ENCODE measurements at places on chromosomes 3 and 15.

DNA sequence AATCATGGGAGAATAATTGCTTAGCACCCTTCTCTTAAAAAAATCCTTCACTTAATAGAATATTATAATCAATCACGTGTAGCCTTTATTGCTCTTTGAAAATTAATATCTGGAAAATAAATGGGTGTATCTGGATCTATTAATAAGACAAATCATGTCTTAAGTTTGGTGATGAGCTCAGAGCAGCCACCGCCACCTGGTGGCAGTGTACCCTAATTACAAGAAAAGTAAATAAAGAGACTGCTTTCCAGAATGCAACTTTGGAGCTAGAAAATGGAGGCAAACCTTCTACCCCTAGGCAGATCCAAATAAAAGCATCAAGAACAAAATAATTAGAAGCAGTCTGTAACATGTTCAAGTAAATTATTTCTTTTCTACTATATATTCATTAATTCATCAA is 43.5 kb downstream of the EPHB1 start:
- DNase-seq, result no peak

- DNase-seq, result no peak
Observed at GRCh38 chr3:196686436-196686835, 25.6 kb downstream of the CEP19 start.

GRCh38 chr15:35530698-35531097 is 15.3 kb downstream of the DPH6 start:
- DNase-seq, result no peak

- DNase-seq, result no peak
Observed at GRCh38 chr3:183265834-183266417, 12.9 kb downstream of the B3GNT5 start.

- DNase-seq, result peak; percentile 27
Observed at GRCh38 chr3:58237941-58238681, 519 bp downstream of the ABHD6 start.

DNA sequence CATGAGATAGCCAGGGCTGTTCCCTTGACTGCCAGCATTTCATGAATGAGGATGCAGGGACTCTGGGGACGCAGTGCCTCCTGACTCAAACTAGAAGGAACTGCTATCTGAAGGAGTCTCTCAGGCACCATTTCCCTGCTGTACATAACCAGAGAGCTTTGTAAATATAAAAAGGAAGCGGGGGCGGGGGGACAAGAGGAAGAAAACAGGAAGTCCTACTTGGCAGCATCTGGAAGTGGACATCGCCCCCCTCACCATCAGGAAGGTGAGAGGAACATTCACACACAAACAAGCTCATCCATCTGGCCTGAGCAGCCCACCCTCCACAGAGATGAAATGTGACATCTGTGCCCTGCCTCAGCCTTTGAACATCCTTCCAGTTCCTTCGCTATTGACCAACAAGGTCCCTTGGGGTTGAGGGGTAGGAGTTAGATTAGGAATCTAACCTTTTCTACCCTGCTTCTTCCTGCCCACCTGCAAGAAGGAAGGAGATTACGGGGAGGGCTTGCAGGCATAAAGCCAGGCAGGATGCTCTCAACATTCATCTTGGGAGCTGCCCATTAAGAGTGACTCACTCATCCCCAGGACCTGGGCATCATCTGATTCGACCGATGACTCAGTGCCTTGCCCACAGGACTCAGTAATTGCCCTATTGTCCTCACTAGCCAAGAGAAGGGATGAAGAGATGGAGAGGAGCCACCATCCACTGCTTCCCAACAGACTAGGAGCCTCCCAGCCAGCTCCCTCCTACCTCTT is 31.9 kb downstream of the SH3BP5 start:
- no peak for DNase-seq

DNA sequence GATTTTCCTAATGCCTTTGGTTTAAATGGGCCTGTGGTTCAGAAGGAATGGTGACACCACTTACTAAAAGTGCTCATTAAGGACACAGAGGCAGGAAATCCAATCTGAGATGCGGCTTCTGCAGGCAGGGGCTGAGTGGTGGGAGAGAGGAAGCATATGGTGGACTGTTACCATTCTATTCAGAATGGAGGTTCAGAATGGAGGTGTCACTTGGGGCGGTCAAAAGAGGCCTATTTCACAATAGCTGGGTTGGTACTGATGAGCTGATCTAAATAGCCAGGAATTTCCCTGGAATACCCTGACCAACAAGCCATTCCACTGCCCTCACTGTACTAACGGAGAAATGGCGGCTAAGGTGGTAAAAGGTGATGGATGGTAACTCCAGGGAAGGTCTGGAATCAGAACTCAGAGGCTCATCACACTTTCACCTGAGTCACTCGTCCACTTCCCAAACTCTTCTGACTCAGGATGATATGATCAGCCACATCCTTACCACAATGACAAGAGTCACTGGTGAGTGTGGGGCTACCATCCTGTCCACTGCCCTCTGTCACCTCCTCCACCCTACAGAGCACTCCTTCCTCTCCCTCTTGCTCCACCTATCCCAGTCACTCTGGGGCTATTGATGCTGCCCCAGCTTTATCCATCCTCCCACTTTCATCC is 15.7 kb downstream of the RFT1 start:
- DNase-seq, result no peak

DNA sequence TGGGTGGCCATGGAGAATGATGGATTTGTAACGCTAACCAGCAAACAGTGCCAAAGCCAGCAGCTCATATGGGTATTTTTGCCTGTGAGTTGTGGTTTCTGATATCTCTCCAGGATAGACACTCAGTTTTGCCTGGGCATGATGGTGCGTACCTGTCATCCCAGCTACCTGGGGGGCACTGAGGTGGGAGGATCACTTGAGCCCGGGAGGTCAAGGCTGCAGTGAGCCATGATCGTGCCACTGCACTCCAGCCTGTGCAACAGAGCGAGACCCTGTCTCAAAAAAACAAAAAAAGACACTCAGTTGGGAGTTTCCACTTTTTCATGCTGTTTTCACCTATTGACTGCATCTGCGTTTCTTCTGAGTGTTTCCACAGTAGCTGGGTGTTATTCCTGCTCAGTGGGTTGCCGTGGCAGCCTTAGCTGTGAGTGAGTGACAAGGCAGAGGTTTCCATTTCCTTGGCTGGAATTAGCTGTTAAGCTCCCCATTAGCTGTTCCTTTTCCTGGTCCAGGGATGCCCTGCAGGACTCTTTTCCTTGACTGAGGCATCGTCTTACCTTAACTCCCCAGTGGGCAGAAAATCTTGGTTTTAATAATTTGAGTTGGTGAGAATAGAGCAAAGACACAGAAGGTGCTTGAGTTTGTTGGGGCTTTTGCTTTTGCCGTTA is 14.2 kb upstream of the RPP14 start:
- no peak for DNase-seq

DNA sequence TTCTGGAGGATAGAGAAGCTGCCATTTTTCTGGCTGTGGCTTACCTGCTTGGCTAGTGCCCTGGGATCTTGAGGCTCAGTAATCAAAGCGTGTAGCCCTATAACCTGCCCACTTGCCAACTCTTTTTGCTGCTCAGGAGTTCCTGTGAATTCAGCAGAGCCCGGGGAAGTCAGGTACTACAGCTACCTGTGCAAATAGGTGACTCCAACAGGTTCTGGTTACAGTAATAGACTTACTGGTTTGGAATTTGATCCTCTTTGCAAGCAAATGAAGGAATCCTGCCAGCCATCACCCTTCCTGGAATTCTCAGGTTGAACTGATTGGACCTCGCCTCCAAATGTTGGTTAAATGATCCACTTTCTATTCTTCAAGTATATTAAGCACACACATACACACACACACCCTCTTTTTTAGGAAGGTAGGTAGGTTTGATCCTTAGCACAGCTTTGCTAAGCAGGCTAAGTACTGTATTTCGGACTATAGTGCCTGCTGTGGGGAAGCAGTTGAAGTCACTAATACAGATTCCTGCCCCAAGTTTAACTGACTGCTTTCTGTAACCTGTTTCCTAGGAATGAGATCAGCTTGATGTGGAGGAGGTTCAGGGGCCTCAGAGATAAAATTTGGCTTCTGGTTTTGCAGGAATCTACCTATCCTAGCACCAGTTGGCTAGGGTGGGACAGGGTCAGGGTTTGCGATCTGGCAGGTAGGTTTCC is 2.3 kb downstream of the PPCDC start:
- no peak for DNase-seq

GRCh38 chr15:90496791-90497190 is 32.9 kb upstream of the CRTC3 start:
- DNase-seq, result no peak

DNA sequence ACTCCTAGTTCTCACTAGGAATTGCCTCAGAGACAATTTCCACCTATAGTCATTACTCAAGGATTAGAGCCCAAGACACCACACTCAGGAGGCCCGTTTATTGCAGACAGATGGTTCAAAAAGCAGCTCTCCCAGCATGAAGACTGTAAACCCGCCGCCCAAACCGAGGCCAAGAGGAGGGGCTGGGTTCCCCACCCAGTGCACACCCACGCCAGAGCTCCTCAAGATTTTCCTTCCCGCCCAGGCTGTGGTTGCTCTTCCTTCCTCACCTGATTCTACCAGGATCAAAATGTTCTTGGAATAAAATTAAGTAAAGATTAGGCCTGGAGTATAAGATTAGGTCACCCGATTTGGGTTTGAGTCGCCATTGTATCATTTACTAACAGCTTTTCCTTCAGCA is 364.4 kb downstream of the MECOM start:
- DNase-seq, result no peak

DNA sequence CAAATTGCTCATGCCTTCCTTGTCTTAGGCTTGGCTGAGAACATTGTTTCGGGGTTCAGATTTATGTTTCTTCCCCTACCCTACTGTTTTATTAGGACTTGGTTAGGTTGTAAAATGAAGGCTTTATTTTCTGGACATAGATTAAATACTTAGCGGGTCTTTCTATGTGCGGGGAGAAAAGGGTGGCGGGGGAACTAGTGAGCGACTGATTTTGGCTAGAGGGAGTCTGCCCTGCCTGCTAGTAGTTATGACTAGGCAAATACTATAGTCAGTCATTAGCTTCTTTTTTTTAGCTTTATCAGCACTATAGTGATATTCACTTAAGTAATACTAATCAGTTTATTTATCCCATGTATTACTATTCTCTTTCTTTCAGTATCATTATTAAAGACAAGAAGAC is 3.6 kb downstream of the CADM2 start:
- no peak for DNase-seq

DNA sequence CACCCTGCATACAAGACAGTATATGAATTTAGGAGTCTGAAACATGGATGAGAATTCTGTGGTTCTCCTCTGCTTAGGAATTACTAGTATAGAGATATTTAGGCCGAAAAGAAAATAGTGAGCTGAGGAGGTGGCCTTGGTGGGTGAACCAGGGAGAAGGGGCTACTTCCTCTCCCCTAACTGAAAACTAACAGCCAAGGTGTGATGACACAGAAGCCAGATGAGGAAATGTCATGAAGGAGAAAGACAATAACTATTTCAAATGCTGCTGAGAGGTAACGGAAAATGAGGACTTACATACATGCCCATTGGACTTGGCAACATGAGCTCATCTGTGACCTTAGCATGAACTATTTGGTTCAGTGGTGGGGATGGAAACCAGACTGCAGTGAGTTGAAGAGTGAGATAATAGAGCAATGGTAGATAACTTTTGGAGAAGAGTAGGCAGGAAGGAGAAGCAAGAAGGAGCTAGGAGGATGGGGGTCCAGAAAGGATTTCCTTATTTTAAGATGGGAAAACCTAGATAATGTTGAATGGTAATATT is 114.4 kb upstream of the TSPAN3 start:
- no peak for DNase-seq

DNA sequence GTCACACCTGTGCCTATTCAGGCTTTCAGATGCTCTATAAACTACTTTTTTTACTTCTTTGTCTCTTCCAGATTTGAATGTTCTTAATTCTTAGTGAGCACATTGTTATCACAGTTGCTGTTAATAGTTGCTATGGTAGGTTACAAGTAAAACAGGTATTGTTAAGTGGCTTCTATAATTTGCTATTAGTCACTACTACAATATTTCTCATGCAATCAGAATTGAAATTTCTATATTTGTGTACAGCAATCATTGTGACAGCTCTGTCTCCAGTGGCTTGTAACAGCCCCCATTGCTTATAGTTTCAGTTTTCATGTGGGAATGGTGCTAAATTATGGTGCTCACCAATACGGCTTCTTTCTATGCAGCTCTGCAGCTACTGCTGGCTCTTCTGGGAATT is 318.4 kb upstream of the GOLIM4 start:
- DNase-seq, result no peak

- no peak for DNase-seq
Observed at GRCh38 chr15:49645941-49646340, 25.1 kb downstream of the DTWD1 start.

DNA sequence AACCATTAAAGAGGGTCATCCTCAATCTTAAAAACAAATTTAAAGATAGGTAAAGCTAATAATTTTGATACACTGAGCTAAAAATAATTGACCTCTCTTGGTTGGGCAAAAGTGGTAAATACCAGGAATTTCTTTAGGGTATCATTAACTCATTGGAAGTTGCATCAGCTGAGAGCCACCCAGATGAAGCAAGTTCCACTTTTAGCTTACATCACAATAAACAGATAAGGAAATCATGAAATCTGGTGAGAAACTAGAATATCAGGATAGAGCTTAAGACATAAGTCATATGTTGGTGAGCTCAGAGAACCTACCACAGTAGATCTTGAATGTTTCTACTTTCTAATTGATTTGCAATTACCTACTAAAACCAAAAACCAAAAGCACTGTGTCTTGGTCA is 97.4 kb upstream of the SLC2A2 start:
- no peak for DNase-seq

GRCh38 chr3:162760789-162761188 is 1264.2 kb downstream of the OTOL1 start:
- no peak for DNase-seq

- DNase-seq, result no peak
Observed at GRCh38 chr15:85753261-85753660, 41.5 kb downstream of the KLHL25 start.

DNA sequence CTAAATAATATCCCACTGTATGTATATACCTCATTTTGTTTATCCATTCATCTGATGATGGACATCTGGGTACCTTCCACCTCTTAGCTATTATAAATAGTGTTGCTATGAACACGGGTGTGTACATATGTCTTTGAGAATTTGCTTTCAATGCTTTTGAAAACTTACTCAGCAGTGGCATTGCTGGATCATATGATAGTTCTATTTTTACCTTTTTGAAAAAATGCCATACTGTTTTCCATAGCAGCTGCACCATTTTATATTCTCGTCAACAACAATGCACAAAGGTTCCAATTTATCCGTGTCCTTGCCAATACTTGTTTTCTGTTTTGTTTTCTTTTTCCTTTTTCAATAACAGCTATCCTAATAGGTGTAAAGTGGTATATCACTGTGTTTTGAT is 77.1 kb downstream of the PEAK1 start:
- DNase-seq, result no peak

DNA sequence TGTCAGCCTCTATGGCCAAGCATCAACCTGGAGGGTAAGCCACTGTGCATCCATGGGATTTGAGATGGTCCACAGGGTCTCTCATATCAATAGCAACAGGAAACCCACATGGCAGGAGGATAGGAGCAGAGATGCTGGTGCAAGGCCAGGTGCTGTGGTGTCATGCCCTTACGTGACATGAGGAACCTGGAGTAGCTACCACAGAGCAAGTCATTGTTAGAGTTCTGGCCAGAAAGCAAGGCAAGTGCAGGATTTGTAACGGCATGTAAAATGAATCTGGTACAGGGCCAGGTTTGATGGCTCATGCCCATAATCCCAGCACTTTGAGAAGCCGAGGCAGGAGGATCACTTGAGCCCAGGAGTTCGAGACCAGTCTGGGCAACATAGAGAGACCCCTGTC is 14.8 kb upstream of the ZNF774 start:
- DNase-seq, result no peak

GRCh38 chr3:29949940-29950616 is 656.3 kb upstream of the TGFBR2 start:
- no peak for DNase-seq

GRCh38 chr15:92606126-92606835 is 49.3 kb downstream of the FAM174B start:
- no peak for DNase-seq
